ENCODE measurements at places on chromosomes 3 and 15. TPM values are rescaled to one million over a fixed set of nuclear protein-coding genes. Genes with fewer than 3 reads are reported as not detected.

The CCR5 gene
- 0.33 TPM for polyA plus RNA-seq

DNA sequence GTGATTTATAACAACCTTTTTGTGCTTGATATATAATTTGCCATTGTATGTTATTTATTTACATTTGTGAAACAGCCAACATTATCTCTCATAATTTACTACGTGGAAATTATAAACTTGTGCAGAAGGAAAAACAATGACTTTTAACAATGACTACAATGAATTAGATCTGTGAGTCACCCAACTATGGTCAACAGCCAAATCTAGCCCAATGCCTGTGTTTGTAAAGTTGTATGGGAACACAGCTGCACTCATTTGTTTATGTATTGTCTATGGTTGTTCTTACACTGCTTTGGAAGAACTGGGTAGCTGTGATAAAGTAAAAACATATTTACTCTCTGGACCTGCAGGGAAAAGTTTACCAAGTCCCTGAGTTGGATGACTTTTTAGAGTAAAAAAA, 110.4 kb downstream of the OTOL1 start:
- no peak for DNase-seq

GRCh38 chr3:61896251-61896650, 334.9 kb downstream of the PTPRG start:
- DNase-seq, result no peak

GRCh38 chr15:101325263-101326025, 30.4 kb upstream of the SNRPA1 start:
- DNase-seq, result no peak

GRCh38 chr3:157075693-157076420, 84.1 kb downstream of the CCNL1 start:
- no peak for DNase-seq

DNA sequence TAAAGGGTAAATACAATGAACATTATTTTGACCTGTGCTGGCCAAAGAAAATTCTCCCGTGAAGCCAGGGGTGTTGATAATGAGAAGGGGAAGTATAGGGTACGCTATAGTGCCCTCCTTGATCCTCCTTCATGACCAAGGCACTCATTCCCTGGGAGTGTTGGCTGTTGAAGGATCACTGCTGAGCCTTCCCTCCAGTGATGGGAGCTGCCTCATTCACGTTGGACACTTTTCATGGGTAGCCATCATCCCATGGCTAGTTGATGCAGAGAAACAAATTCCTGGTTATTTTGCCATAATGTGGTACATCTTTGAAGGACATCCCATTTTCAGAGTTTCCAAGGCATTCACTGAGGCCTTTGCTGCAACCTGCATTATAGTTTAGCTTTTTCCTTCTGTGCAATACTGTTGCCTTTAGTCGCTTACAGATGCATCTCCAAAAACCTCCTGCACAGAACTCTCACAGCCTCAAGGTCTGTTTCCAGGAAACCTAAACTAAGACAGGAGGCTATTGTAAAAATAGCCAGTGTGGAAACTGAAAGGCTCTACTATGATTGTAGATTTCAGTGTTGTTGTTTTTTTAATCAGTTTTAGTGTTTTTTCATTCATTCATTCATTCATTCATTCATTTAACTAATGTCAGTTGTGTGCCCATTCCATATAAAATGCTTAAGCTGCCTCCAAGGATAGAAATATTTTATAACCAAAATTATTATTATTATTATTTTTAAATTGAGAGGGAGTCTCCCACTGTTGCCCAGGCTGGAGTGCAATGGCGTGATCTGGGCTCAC, 40.8 kb downstream of the TGFBR2 start:
- DNase-seq, result no peak

The RGMA gene
- polyA plus RNA-seq, result 7.9 TPM

DNA sequence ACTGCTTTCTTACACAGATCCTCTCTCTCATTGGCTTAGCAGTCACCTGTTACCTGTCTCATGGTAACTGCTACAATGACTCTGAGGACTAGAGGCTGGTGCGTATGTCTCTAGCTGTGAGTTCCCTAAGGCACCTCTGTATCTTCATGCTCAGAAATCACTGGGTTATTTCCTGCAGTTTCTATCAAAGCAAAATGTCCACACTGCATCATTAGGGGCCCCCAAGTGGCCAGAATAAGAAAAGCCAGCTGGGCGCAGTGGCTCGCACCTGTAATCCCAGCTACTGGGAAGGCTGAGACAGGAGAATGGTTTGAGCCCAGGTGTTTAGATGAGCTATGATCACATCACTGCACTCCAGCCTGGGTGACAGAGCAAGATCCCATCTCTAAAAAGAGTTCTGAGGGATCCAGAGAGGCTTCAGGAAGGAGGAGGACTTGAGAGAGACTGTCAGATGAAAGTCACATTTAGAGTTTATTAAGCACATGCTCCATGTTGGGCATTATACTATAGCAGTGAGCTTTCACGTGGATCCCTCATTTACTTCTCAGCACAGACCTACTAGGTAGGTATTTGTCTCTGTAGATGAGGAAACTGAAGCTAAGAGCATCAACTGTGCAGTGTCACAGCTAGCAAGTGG, 2.3 kb upstream of the VPS18 start:
- peak; percentile 59 for DNase-seq

- no peak for DNase-seq
Observed at GRCh38 chr15:41256577-41257038, 25.5 kb downstream of the CHP1 start.

GRCh38 chr15:101543431-101543830, 53.9 kb upstream of the PCSK6 start:
- no peak for DNase-seq

GRCh38 chr3:195171093-195171873, 99.7 kb downstream of the XXYLT1 start:
- DNase-seq, result no peak

DNA sequence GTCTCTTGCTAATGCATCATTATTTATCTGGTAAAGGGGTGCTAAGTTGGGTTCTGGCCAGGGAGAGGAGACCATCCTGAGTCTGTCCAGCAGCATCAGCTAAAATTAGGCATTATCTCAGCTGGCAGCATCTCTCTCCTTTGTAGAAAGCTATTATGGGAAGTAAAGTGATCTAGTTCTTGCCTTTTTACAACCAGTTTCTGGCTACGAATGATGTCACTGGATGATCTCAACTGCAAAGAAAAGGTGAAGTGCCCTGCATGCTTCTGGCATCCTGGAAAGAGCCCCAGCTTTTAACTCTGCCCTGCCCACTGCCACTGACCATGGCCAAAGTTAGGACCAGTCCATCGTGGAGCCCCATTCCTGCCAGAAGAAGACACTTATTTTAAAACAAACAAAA, 37.1 kb upstream of the IL12A start:
- no peak for DNase-seq

DNA sequence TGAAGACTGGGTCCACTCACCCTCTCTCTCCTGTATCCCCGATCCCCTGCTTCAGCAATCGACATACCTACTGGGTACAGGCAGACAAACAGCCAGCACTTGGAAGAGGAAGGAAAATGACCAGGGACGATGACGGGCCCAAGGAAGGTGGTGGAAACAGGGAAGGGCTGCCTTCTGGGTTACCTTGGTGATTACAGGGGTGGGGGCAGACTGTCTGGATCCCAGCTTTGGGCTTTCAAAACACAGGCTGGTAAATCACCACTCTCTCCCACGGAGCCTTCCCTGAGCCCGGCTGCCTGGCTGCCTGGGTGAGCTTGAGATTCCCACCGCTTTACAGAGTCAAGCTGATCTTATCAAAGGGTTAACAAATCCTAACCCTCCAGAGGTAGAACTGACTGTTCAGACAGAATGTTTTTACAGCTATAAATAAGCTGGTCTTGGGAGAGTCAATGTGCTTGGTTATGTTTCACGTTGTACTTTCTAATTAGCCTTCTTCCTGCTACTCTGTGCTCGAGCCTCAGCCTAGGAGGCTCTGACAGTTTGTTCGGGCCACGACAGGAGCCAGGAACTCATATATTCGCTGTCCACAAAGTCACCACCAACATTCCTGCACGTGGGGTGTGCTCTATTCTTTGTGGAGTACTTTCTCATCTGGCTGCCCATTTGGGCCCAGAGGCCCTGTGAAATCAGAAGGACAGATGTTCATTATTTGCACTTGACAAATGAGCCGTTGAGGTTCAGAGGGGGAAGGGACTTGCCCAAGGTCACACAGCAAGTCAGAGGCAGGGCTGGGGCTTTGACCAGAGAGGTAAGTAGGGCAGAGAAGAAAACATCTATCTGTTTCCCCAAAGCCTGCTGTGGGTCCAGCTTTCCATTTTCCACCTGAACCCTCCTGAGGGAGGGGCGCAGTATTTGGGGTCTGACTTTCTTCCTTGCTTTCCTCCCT, 63.5 kb downstream of the FEM1B start:
- peak; percentile 29 for DNase-seq

The CADPS gene
- polyA plus RNA-seq, result 5.0 TPM

The CACNA2D2 gene
- polyA plus RNA-seq, result 14.6 TPM

DNA sequence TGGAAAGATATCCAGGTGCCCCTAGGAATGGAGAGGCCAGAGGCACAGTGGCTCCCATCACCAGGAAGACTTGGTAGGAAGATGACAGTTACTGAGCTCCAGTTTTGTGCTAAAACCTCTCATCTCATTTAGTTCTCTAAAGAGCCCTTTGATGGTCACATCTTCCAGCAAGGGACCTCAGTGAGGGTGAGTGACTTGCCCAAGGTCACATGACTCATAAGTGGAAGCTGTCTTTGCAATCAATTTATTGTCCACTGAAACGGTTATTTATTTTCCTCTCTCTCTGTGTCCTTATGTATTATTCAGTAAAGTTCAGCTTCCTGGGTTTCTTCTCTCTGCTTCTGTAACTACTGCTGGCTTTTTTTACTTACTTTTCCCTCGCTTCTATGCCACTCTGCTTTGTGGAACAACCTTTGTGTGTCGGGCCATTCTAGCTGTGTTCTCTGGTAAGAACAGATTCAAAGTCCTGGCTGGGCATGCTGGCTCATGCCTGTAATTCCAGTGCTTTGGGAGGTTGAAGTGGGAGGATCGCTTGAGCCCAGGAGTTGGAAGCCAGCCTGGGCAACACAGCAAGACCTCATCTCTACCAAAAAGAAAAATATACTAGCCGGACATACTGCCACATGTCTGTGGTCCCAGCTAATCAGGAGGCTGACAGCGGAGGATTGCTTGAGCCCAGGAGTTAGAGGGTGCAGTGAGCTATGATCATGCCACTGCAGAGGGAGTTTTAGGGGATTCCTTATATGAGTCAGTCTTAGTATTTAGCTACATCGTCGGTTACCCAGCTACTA, 55.9 kb downstream of the PDIA5 start:
- DNase-seq, result no peak

- no peak for DNase-seq
Observed at GRCh38 chr3:31762097-31762764, 218.8 kb downstream of the OSBPL10 start.

The CTDSPL2 gene
- 79.7 TPM for polyA plus RNA-seq

DNA sequence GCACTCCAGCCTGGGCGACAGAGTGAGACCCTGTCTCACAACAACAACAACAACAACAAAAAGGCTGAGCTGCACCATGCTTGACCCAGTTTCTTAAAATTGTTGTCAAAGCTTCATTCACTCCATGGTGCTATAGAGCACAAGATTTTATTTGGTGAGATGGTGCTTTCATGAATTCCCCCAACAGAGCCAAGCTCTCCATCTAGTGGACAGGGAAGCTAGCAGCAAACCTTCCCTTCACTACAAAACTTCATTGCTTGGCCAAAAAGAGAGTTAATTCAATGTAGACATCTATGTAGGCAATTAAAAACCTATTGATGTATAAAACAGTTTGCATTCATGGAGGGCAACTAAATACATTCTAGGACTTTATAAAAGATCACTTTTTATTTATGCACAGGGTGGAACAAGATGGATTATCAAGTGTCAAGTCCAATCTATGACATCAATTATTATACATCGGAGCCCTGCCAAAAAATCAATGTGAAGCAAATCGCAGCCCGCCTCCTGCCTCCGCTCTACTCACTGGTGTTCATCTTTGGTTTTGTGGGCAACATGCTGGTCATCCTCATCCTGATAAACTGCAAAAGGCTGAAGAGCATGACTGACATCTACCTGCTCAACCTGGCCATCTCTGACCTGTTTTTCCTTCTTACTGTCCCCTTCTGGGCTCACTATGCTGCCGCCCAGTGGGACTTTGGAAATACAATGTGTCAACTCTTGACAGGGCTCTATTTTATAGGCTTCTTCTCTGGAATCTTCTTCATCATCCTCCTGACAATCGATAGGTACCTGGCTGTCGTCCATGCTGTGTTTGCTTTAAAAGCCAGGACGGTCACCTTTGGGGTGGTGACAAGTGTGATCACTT, 2.0 kb downstream of the CCR5 start:
- DNase-seq, result no peak

The ANKRD63 gene
- 0.17 TPM for polyA plus RNA-seq

The ANO10 gene
- 44.3 TPM for polyA plus RNA-seq

DNA sequence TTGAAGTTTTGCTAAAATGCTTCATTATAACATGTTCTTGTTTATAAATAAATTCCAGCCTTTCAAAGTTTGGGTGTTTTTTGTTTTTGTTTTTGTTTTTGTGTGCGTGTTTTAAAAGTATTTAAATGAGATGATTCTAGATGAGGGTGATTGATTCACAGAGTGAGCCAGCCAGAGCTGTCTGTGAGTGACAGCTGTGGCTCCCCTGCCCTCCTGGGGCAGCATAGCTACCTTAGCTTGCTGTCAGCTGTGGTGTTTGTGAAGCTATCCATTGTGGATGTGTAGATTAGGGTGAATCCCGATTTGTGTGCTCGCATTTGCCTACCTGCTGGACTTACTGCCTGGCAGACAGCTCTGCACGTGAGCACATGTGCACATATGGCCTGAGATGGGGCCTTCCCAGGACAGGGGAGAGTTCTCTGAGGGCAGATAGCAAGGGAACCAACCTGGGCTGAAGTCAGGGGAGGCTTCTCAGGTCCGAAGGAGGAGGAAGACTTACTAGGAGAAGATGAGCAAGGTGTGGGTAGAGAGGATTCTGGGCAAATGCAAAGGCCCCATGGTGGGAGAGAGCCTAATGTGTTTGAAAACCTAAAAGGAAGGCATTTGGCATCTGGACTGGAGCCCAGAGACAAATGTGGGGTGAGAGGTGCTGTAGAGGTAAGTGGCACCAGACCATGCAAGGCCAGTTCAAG, 124.2 kb downstream of the EEFSEC start:
- no peak for DNase-seq

The NXPE3 gene
- 7.7 TPM for polyA plus RNA-seq

GRCh38 chr3:16103472-16103871, 71.0 kb upstream of the GALNT15 start:
- no peak for DNase-seq
